Trophoblast cell (in vitro differentiated cells and primary cell): ENCODE measurements at places on chromosomes 5 and 9.

DNA sequence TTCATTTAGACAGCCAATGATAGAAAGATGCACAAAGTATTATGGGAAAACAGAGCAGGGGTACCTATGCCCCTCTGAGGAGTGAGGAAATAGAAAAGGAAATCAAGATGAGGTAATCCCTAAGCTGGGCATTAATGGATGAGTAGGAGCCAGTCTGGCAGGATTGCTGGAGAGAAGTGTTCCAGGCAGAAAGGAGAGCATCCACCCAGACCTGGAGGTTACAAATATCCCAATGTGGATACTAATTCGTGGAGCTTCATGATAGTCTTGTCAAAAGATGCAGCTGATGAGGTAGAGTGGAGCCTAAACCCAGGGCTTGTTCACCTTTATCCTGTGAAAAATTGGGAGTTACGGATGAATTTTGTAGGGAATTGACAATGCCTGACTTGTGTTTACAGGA is 328.0 kb downstream of the ZNF608 start:
- DNase-seq: no peak

DNA sequence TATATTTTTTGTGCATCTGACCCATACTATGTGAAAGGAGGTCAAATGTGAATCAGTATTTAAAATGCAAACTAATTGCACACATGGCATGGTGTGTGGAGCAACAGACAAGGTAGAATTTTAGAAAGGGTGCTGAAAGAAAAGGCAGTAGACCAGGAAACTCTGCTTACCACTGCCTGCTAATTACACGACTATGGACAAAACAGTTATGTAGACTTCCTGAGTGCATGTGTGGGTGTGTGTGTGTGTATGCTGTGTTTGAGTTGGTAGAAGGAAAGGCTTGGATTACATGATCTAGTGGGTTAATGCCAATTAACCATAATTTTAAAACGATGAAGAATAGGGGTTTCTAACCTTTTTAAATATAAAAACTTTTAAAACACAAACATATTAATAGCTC is 349.9 kb downstream of the SH3GL2 start:
- no peak for DNase-seq

DNA sequence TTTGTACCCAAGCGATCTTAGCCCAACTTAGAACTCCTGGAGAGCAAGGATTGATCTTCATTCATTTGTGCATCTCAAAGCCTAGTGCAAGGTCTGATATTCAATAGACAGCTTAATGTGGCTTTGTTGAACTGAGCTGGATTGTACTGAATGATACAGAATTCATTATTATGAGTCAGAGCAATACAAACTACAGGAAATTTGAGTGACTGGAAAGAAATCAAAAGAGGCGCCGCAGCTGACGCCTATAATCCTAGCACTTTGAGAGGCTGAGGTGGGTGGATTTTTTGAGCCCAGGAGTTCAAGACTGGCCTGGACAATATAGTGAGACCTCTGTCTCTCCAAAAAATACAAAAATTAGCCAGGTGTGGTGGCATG is 58.6 kb downstream of the ENC1 start:
- DNase-seq: no peak

GRCh38 chr9:4622016-4622415 is 40.1 kb upstream of the PLPP6 start:
- DNase-seq: no peak

GRCh38 chr9:114284316-114285060 is 38.4 kb upstream of the ORM1 start:
- no peak for DNase-seq

DNA sequence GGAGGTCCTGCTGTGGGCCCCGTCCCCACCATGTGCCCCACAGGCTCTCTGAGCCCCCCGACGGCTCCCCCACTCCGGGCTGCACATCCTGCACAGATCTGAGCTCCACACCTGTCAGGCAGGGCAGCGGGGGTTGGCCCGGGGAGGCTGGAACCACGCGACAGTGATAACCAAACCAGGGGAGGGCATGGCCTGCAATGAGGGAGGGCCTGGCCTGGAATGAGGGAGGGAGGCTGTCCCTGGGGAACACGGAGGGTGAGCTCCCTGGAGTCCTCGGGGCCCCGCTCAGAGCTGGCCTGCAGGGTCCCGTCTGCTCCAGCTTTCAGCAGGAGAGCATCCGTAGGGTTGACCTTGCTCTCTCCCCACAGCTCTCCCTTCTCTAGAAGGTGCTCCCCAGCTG is 30.5 kb downstream of the SLC9A3 start:
- DNase-seq: no peak

GRCh38 chr5:31748458-31749172 is 109.7 kb downstream of the PDZD2 start:
- DNase-seq: no peak

- DNase-seq: peak; percentile 12
Observed at GRCh38 chr9:16721972-16722371, 148.5 kb downstream of the BNC2 start.

DNA sequence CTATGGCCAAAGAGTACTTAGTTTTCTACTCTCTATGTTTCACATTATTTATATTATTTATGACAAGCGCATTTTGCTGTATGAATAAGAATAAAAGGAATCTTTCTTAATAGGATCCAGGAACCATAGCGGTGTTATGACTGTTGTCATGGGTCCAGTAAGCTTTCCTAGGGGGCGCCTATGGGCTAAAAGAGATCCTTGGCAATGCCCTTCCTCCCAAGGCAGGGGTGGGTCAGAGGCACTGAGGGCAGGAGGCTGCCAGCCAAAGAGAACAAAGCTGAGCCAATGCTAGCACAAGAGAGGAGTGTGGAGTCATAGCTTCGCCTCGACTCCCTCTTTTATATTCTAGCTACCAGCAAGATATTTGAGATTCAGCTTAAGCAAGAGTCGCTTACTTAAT is 98.4 kb upstream of the GNAQ start:
- peak; percentile 16 for DNase-seq

DNA sequence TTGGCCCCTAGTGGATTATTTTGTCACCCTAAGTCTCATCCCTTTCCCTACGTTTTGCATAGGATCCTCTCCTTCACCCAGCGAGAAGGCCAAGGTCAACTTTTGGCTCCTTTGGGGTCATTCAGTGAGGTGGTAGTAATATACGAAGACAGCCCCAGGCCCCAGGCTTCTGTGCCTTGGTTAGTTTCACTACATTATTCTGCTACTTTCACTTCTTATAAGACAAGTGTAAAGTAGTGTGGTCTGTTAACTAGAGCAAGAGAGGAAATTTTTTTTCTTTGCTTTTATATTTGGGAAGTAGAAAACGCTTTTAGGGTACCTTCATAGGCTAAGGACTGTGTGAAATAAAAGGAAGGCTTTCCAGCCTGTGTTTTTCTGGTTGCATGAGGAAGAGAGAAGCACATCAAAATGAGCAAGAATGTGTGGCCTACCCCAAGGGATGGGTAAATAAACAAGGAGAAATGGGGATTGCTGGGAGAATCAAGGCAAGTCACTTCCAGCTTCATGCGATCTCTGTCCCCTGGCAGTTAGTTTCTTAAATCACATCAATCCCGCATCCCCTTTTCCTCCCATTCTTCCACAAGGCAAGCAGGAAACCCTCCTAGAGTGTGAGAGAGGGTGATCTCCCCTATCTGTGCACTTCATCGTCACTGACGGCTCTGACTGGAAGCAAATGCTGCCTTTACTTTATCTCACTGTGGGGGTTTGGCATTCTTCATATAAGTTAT is 677.0 kb upstream of the WWC1 start:
- DNase-seq: no peak

DNA sequence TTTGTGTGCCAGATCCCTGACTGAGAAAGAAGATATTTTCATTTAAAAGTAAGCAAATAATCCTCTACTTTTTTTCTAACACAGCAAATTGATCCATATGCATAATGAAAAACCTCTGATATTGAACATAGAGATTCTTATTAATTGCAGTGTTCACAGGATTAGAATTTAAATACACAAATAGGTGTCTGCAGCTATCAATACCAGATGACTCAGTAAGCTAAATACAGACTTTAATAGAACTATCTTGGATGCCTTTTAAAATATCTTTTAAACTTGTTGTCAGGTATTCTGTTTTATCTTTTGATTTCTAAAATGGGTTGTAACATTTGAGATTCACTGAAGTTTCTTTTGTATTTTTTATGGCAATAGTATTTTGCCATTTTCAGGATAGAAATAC is 43.1 kb downstream of the NIPBL start:
- DNase-seq: no peak

DNA sequence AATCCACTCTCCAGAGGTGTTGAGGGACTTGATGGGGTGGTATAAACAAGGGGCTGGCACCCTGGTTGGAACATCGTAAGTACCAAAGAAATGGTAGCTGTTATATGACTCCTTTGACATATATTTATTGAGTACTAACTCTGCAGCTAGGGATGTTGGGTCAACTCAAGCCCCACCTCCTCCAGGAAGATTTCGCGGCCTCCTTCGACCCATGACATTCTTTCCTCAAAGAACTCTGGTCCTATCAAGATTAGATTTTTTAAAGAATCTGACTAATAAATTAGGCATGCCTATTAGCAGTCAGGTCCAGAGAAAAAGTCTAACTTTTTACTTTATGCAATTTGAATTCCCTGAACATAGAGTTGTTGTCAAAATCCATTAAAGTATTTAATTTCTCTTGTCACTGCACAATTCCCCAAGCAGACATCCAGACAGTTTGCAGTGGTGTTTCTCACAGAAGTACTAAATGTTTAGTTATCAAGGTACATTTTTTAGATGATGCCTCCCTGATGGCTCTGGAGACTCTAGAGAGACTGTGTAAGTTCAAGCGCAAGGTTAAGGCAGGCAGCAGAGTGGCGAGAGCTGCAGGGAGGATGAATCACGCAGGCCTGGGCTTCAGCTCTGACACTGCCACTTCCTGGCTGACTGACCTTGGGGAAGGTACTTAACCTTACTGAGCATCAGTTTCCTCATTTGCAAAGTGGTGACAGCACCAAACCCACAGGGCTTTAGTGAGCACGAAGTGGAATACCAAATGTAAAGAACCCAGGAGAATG is 209.6 kb downstream of the TTLL11 start:
- peak; percentile 60 for DNase-seq

DNA sequence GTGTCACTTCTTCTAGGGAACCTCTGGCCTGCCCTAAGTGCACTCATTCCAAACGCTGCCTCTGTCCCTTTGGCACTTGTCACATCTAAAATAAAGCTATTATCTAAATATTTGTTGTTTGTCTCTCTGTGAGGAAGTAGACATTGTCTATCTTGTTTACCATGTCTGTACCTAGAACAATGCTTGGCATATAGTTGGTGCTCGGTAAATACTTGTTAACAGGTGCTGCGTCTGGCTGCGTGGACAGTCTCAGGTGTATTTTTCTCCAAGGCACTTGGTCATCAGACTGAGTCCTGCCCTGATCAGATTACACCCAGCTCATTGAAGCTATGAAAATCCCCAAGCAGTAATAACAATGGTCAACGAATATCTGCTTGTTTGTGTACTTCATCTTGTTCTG is 174.9 kb upstream of the SMIM23 start:
- DNase-seq: no peak
